Mucosa of gallbladder (tissue), 1 donor: ENCODE measurements at places on chromosomes 7 and 10.
A peak's percentile ranks its signal among the peaks of the same experiment; 100 is the strongest.

- peak; percentile 73 for DNase-seq
Measured at GRCh38 chr10:45420453-45421192, 46.6 kb downstream of the ALOX5 start.

- no peak for DNase-seq
Measured at GRCh38 chr10:131427281-131427680, 115.8 kb upstream of the TCERG1L start.

DNA sequence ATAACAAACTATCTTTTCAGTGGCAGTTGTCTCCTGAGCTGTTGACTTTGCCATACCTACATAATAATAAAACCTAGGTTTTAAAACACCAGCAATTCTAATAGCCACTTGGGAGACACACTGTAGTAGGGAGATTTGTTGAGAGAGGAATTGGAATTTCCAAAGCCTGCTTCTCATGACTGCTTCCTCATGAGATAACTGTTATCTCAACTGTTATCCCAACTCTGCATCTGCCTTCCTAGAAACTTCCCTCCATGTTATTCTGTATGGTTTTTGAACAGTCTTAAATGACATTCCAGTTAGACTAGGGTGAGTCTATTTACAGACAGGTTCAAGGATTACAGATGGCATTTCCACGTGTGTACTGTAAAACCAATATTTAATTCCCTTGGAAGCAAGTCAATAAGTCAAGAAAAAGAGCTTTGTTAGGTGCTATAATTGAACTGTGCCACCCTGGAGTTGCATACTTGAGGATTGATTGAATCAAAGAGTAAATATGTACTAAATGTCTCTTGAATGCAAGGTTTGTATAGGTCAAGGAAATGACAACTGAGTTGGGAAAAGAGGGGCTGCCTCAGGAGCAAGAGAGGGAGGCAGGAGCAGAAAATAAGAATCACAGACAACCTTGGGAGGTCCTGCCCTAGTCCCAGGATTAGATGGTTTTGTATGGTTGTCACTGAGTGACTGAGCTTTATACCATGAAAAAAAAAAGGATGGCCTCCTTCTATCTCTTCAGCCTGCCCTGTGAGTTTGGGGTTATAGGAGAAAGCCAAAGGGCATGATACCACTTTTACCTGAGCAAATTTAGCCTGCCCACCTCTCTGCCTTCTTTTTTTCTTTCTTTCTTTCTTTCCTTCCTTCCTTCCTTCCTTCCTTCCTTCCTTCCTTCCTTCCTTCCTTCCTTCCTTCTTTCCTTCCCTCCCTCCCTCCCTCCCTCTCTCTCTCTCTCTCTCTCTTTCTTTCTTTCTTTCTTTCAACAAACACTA lies 9.9 kb upstream of the TM9SF3 start:
- DNase-seq: no peak

GRCh38 chr7:55061726-55062499 lies 43.1 kb downstream of the EGFR start:
- DNase-seq: no peak

- DNase-seq: no peak
Measured at GRCh38 chr7:141558544-141559183, 7.5 kb downstream of the AGK start.

DNA sequence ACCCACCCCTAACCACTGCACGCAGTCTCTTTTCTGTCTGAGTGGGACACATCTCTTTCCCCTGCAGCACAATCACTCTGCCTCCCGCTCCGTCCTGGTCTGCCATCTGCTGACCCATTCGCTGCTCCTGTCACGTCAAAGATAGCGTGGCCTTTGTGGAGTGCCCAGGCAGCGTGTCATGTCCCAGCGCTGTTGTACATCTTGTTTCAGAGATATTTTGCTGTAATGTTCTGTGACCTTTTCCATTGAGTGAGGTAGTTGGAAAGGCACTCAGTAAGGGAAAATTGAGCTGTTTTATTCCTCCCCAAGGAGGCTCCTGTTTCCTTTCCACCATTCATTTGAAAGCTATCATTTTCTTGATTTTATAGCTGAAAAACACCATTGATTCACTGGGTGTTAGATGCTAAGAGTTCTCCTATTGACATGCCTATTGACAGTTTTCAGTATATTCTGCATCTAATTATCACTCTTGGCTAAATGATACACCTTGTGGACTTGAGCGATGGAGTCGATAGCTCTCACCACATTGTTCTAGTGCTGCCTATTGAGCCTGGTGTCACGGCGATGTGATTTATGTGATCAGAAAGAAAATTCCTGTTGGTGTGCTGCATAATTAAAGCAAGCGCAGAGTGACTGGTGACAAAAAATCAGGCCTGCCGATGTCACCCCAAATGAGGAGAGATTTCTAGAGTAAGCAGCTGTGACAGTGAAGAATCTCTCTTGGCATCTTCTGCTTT lies 372.6 kb downstream of the LRMDA start:
- DNase-seq: no peak

DNA sequence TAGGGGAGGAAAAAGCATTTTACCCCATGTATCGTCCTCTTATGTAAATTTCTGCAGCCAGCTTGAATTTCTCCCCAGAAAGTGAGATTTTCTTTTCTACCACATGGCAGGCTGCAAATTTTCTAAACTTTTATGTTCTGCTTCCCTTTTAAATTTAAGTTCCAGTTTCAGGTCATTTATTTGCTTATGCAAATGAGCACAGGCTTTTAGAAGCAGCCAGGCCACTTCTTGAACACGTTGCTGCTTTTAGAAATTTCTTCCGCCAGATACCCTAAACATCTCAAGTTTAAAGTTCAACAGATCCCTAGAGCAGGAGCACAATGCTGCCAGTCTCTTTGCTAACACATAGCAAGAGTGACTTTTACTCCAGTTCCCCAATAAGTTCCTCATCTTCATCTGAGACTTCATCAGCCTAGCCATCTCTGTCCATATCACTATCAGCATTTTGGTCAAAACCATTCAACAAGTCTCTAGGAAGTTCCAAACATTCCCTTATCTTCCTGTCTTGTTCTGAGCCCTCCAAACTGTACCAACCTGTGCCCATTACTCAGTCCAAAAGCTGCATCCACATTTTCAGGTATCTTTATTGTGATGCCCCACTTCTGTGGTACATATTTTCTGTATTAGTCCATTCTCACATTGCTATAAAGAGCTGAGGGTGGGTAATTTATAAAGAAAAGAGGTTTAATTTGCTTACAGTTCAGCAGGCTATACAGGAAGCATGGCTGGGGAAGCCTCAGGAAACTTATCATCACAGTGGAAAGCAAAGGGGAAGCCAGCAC lies 16.3 kb downstream of the EZH2 start:
- DNase-seq: no peak
